ENCODE measurements at places on chromosomes 16 and 17.

- no peak for DNase-seq
Observed at GRCh38 chr16:66159987-66160386, 206.5 kb upstream of the CDH5 start.

- DNase-seq = no peak
Observed at GRCh38 chr17:39757176-39757662, 19.5 kb downstream of the GRB7 start.

GRCh38 chr16:50664270-50664669 lies 16.8 kb downstream of the SNX20 start:
- no peak for DNase-seq

DNA sequence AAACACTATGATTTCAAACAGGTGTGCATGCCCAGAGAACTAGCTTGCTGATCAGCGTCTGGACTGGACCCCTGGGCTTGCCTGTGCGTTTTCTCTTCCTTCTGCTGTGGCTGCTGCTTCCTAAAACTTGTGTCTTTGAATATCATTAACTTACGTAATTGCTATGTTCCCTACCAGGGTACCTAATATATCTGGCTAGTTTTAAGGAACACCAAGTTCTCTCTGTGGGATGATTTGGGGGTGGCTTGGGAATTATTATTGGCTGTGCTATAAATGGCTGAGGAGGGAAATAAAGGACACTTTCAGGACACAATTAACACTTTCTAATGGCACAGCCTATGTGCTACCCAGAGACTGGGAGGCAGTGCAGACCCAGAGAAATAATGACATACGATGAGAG lies 606.0 kb upstream of the RBFOX1 start:
- no peak for DNase-seq

GRCh38 chr16:69921127-69921526 lies 30.0 kb upstream of the CLEC18A start:
- no peak for DNase-seq

GRCh38 chr17:75130632-75131277 lies 787 bp downstream of the NT5C start:
- peak; percentile 67 for DNase-seq

DNA sequence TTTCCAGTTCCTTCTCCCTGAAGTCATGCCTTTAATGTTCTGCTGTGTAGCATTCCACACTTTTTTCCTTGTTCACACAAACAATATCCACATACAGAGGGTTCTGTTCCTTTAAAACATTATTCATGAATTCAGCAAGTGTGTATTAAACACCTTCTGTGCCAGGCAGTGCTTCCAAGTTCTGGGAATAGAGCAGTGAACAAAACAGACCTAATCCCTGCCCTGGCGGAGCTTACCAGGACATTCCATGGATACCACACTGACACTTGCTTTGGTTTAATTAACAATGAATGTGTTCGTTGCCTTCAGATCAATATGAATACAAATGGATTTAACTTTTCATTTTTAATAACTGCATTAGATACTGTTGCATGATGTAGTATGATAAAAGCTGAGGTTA lies 57.9 kb upstream of the CLEC19A start:
- DNase-seq = no peak

GRCh38 chr16:79595931-79596450 lies 4.5 kb downstream of the MAF start:
- no peak for DNase-seq

DNA sequence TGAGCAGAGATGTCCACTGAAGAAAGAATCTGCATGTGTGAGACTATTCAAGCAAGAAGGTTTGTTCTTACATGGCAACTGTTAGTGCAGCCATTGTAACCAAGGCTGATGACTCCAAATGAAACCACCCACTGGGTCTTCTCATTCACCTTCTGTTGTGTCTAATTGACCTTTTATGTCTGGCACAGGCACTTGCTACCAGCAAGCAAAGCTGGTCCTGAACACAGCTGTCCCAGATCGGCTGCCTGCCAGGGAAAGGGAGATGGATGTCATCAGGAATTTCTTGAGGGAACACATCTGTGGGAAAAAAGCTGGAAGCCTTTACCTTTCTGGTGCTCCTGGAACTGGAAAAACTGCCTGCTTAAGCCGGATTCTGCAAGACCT lies 3.6 kb downstream of the CDC6 start:
- no peak for DNase-seq

GRCh38 chr17:73824321-73824720 lies 180.1 kb upstream of the SDK2 start:
- DNase-seq = no peak

GRCh38 chr17:18038149-18038850 lies 668 bp downstream of the ATPAF2 start:
- DNase-seq = no peak

DNA sequence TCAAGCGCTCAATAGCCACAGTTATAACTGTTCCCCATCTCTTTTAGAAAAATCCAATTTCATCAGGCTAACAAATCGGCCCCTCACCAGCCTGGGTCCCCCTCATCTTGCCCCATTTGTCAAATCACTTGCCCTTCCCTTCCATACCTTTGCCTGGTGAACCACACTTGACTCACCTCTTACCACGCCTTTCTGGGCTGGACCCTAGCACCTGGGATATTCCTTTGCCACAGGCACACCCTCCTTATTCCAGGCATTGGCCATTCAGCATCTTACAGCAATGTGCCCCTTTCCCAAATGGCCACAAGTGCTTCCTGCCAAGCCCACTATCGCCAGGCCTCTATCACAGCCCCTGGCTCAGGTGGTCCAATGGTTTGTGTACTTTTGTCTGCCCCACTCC lies 14.9 kb downstream of the CMTM4 start:
- DNase-seq = no peak

DNA sequence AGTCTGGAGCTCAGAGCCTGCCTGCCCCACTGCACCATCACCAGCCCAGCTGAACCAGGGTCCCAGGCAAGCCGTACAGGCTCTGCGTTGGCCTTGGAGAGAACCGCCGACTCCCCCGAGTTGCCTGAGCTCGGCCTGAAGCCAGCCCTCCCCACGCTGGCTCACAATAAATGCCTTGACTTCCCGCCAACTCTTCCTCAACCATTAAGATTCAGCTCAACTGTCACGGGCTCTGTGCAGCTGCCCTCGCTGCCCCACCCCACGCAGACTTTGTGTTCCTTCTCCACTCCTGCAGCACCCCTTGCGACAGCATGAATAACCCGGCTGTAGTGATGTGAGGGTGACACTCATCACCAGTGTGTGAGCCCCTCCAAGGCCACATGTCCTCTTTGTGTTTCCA lies 4.8 kb upstream of the QPRT start:
- no peak for DNase-seq

GRCh38 chr17:20944014-20944865 lies 98.6 kb downstream of the USP22 start:
- DNase-seq = peak; percentile 11

GRCh38 chr17:17044846-17045561 lies 2.7 kb downstream of the MPRIP start:
- peak; percentile 39 for DNase-seq

DNA sequence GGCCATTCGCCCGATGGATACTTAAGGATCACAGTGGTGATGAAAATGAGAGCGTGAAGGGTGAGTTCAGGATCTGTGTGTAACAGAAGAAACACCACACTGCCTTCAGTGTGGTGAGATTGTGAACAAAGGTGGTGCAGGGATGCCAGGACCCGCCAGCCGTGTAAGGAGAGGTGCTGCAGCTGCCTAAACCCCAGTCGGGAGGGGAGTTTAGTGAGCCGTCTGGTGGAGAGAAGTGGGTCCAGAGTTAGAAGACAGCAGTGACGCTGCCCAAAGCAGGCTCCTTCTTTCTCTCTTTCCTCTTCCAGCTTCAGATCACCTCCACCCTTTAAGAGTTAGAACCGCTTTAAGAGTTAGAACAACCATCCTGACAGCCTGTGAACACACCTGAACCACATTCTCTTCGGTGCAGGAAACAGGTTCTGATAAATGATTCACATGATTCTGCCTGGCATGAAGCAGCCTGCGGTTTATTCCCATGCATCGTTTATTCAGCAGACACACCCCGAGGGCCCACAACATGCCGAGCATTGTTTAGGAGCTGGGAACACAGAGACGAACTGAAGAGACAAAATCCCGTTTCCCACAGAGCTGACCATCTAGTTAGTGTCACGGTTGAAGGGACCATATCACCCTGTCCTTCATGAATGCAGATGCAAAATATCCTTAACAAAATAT lies 84.0 kb upstream of the DNAH17 start:
- DNase-seq = no peak

DNA sequence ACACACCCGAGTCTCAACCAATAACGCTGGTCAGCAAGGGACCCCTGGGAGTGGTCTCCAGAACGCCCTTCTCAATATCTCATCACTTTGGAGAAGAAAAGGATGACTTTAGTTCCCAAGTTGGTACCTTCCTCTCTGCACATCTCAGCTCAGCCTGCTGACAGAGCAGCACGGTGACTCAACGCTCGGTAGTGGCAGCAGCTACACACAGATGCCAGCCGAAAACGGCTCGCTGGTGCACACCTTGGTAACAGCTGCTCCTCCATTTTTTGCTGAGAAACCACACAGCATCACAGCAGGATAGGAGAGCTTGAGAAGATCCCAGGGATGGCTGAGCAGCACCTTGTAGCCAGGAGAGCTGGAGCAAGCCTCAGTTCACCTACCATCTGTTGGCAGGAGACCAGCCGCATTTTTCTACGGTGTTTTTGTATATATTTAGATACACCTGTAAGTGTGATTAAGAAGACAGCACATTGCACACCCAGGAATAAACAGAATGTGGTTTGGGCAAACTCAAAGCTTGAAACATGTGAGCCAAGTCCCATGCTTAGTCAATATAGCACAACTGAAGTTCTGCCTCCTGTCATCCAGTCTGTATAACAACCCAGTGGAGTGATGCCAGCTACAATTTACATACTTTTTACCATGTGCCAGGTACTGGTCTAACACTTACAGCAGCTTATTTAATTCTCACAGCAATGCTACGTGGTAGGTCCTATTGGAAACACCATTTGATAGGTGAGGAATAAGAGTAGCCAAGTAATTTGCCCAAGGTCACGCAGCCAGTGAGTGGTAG lies 83.8 kb upstream of the ERCC4 start:
- no peak for DNase-seq

- DNase-seq = no peak
Observed at GRCh38 chr16:4064950-4065352, 51.3 kb downstream of the ADCY9 start.

GRCh38 chr17:62565817-62566216 lies 61.7 kb upstream of the MRC2 start:
- no peak for DNase-seq

DNA sequence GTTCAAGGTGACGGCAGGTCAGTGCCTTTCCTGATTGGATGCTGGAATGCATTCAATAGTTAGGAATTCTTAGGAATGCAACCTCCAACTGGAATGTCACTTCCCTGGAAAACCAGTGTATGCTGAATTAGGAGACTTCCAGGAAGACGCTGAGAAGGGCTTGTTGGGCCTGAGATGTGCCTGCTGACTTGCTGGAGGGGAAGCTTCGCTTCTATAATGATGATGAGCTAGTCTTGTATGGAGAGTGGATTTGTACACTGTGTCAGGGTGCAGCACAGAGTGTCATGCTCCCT lies 45.6 kb downstream of the SMPD3 start:
- DNase-seq = no peak

DNA sequence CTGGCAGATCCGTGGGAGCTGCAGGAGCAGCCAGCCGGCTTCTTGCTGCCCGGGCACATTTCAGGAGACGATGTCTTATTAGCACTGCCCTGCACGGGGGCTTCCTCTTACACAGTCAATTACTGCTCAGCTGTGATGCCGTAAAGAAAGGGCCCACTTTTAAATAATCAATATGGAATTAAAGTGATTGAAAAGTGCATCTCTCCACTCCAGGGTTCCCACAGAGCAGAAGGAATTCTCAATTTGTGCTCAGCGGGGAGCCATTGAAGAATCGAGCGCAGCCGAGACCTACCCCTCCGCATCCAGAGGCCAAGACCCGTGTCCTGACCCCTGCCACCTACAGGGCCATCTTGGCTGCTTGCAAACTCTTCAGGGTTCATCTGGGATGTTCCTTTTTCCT lies 399.4 kb upstream of the C16orf82 start:
- peak; percentile 13 for DNase-seq

GRCh38 chr16:66525396-66526180 lies 24.3 kb downstream of the TK2 start:
- no peak for DNase-seq

GRCh38 chr17:37492167-37492566 lies 2.5 kb downstream of the DUSP14 start:
- DNase-seq = no peak

GRCh38 chr16:8956265-8957062 lies 7.2 kb downstream of the USP7 start:
- no peak for DNase-seq

- DNase-seq = no peak
Observed at GRCh38 chr17:31067691-31068184, 27.0 kb upstream of the NF1 start.

DNA sequence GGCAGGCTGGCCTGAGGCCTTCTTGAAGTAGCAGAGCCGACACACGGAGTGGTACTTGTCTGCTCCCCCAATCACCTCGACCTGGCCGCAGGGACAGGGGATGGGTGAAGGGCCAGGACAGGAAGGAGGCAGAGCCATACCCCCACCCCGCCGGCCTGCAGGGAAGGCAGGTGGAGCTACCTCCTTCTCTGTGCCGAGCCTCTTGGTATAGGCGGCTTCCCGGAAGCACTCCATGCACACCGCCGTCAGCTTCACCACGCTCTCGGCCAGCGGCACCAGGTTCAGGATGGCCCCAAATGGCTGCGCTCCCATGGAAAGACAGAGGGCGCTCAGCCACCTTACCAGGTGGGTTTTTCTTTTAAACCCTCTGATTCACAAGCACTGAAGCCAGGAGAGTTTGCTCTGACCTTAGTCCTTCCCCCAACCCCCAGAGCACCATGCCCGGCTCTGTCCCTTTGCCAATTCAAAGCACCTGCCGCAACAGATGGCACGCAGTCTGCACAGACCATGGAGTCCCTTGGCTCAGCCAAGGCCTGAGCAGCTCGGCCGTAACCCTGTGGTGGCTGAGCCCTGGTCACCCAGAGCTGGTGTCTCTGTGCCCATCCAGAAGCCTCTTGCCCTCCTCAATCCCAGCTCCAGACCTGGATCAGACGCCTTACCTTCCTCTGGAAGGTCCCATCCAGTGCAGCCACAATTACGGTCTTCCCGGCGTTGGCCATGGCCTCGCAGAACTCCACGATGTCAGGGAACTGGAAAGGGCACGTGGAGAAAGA lies 6.7 kb downstream of the SYNGR2 start:
- no peak for DNase-seq

- DNase-seq = no peak
Observed at GRCh38 chr16:86078121-86078600, 179.2 kb downstream of the IRF8 start.

GRCh38 chr17:31908386-31908785 lies 6.9 kb upstream of the UTP6 start:
- DNase-seq = no peak

- no peak for DNase-seq
Observed at GRCh38 chr17:30361766-30362279, 16.9 kb upstream of the CPD start.

DNA sequence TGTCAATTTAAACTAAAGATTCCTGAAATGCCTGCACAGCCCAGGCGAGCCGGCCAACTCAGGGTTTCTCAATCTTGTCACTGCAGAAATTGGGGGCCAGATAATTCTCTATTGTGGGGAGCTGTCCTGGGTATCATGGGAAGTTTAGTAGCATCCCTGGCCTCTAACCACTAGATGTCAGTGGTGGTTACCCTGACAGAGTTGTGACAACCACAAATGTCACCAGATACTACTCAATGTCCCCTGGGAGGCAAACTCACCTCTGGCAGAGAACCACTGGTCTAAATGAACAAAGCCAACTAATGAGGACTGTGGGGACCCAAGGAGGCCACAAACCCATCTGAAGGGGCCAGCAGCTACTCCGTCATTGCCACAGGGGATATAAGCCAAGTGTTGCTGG lies 90.9 kb downstream of the MYH11 start:
- DNase-seq = peak; percentile 53
